ENCODE measurements at places on chromosomes 13 and 19. TPM values are rescaled to one million over a fixed set of nuclear protein-coding genes. Genes with fewer than 3 reads are reported as not detected.

GRCh38 chr13:60501236-60501635, 104.2 kb downstream of the TDRD3 start:
- DNase-seq = no peak

DNA sequence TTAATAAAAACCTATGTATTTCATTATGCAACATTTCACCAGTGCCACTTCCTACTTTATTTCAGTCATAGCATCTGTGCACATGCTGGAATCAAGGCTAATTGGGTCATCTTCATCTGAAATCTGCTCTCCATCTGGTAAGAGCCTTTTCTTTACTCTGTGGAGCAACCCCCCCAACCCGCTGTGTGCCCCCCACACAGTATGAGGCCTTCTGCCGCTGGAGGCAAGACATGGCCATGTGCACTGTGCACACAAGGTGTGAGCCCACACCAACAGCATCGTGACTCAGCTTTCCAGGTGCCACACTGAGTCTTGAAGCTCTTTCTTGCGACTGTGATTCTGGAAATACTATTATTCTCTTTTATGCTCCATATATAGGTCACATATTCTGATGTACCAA, 471.0 kb downstream of the TBC1D4 start:
- no peak for DNase-seq

- DNase-seq = no peak
These were observed 17.0 kb downstream of the KL start for GRCh38 chr13:33033051-33033812.

DNA sequence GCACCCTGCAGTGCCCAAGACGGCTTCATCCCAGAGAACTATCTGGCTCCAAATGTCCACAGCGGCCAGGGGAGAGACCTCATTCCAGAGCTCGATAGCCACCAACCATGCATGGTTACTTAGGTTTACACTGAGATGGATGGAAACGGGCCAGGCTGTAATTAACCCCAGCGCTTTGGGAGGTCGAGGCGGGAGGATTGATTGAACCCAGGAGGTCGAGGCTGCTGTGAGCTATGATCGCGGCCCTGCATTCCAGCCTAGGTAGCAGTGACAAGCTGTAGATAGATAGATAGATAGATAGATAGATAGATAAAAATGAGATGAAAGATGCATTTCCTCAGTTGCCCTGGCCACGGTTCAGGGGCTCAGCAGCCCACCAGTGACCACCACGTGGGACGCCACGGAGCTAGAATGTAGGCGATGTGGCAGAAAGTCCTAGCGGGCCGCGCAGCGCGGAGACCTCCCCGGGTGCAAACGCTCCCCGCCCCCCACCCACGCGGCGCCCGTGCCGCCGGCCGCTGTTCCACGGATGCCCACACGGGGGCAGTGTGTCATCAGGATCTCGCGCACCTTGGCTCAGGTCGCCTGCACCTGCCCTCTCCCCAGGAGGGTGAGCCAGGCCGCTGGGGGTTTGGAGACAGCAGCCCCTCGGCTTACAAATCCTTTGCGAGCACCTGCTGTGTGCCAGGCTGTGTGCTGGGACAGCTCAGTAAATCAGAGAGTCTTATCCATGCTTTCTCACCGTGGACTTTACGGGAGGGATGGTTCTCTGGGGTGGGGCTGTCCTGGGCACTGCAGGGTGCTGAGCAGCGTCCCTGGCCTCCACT, 13.5 kb upstream of the TLE5 start:
- no peak for DNase-seq

Gene ZNF383
- polyA plus RNA-seq = 11.4 TPM

DNA sequence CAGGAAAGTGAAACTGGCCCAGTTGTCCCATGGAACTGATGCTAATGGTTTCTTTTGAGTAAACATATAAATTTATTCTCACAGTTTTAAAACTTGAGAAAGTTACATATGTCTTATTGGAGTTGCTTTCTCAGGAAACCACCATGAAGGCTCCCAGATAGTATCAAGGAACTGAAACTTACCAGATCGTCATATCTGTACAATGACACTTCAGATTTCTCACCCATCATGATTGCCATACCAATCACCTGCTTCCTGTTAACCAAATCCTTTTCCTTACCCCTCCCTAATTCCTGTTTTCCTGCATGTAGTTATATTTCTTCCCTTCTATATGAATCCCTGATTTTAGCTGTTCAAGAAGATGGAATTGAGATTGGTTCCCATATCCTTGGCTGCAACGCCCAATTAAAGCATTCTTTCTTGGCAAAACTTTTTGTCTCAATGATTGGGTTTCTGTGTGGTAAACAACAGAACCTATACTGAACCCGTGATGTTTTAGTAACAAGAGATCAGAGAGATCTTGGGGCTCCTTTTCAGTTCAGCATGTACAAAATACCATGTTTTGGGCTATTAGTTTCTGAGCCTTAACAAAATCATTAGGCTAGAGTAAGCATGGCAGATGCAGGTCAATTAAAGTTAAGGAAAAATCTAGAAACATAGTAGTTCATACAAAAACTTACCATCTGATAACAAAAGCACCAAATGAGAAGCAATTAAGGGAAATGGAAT, 781.3 kb upstream of the MIR17HG start:
- DNase-seq = no peak

Gene MAST1
- 1.6 TPM for polyA plus RNA-seq
